Colonic mucosa (tissue), 4 donors: ENCODE measurements at places on chromosomes 16 and 17. TPM values are rescaled to one million over a fixed set of nuclear protein-coding genes. Genes with fewer than 3 reads are reported as not detected.

DNA sequence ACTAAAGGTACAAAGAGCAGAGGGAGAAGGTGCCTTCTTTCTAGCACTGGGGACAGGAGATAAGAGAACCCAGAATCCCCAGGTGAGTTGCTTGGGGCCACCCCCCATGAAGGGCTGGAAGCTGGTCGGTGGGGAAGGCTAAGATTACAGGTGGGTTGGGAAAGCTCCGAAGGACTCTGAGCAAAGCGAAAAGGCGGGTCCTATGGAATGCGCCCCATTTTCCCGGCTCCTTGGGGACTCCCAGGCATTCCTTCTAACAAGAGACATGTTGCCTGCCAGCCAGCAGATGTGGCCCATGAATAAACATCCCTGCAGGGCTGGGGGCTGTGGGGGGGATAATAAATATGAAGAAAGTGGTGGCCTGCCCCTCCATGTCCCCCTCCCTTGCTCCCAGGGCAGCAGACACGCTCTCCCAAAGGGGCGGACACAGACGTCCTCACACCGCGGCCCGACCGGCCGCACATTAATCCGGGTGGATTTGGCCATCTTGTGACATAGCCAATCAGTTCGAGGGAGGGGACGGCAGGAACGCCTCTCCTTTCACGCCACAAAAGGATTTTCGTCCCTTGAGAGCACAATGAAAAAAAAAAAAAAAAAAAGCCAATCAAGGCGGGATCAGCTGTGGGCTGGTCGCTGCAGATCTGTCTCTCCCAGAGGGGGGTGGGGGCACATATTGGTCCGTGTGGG, 98.5 kb downstream of the SOX9 start:
- no peaks in the 10 kb centered on the region for H3K27me3 ChIP-seq
- H3K36me3 ChIP-seq, result no peaks in the 10 kb centered on the region
- no peaks in the 10 kb centered on the region for H3K4me1 ChIP-seq

GNGT2 gene
- total RNA-seq, result 0.56 TPM

SCGB1C2 gene
- total RNA-seq, result not detected

DNA sequence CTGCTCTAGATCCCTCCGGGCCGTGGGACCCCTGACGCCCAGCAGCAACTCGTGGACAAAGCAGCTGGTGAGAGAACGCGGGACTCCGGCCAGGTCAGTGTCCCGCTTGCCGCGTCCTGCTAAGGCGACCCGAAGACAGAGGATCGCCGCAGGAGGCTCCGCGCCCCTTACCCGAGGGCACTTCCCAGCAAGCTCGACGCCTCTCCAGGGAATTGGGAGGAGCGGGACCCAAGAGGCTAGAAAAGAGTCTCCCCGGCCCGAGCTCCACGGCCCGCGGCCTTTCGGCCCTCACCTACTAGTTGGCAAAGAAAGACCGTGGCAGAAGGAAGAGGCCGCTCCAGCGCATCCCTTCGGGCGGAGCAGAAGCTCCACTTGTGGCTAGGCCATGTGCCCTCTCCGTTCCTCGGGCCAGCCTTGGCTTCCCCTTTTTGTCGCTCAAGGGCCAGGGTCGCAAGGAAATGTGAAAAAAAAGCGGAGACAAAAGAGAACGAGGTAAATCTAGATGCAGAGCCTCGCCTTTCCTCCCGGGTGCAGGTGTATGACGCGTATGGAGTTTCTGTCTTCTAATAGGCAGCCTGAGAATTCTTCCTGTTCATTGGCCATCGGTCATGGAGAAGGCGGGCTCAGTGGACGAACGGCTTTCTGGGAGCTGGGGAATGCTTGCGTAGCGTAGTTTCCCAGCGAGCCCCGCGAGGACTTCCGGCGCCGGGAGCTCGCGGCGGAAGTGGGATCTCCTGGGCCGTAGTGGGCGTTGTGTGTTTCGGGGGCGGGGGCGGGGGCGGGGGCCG, at the start of gene ZNF213:
Gene ZNF213 (plus strand): TSS at position 692 of the 788 bp plus-strand sequence. CDS start 2,252 bp downstream, outside the sequence.
- H3K4me3 ChIP-seq, result peak within 1 kb of the TSS; percentile 83
- DNase-seq, result peak; percentile 96
- H3K36me3 ChIP-seq, result no peaks in the 10 kb centered on the region
- peaks cover 12% of the 10 kb centered on the region for H3K4me1 ChIP-seq
- peak within 1 kb of the TSS; percentile 93 for H3K27ac ChIP-seq

SHISA6 gene
- 0.59 TPM for total RNA-seq

GRCh38 chr16:22670044-22670536, 143.9 kb upstream of the HS3ST2 start:
- no peaks in the 10 kb centered on the region for H3K4me1 ChIP-seq
- no peak overlapping the region for H3K4me3 ChIP-seq
- H3K36me3 ChIP-seq, result no peaks in the 10 kb centered on the region
- H3K27ac ChIP-seq, result no peak overlapping the region
- H3K27me3 ChIP-seq, result no peaks in the 10 kb centered on the region

GRCh38 chr16:68756239-68756915, 19.3 kb downstream of the CDH1 start:
- H3K27me3 ChIP-seq, result no peaks in the 10 kb centered on the region
- H3K27ac ChIP-seq, result peak overlapping the region; percentile 84
- DNase-seq, result peak; percentile 90

DNA sequence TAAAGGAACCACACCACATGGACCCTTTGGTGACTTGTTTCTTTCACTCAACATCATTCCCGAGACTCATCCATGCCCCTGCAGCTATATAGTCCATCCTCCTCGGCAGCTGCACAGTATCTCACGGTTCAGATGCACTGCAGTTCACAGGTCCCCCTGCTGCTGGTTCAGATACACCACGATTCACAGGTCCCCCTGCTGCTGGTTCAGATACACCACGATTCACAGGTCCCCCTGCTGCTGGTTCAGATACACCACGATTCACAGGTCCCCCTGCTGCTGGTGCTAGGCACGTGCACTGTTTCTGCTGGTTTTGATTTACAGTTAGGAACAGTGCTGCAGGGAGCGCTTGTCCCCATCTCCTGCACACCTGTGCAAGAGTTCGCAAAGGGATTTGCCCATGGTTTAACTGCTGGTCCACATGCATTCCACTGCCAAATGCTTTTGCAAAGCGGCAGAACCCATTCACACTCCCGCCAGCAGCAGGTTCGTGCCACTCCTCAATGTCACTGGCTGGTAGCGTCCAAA, 3.8 kb downstream of the HSDL1 start:
- H3K27ac ChIP-seq, result no peak overlapping the region
- H3K4me1 ChIP-seq, result no peaks in the 10 kb centered on the region
- no peaks in the 10 kb centered on the region for H3K27me3 ChIP-seq
- no peaks in the 10 kb centered on the region for H3K36me3 ChIP-seq
- DNase-seq, result no peak
- H3K4me3 ChIP-seq, result no peak overlapping the region

INCA1 gene
- total RNA-seq, result 4.2 TPM

ZP2 gene
- total RNA-seq, result 0.25 TPM

GRCh38 chr17:44277976-44278375, 10.0 kb upstream of the SLC4A1 start:
- no peaks in the 10 kb centered on the region for H3K36me3 ChIP-seq
- H3K27me3 ChIP-seq, result no peaks in the 10 kb centered on the region
- no peak overlapping the region for H3K4me3 ChIP-seq
- H3K27ac ChIP-seq, result no peak overlapping the region
- H3K4me1 ChIP-seq, result peaks cover 6% of the 10 kb centered on the region
